Stimulated activated CD8-positive, alpha-beta memory T cell treated with anti-CD3 and anti-CD28 coated beads, Interleukin-7, amount 100 ng/mL, for 4 hours (primary cell): ENCODE measurements at places on chromosomes 1 and 21.

GRCh38 chr1:87058343-87058649 is 143.9 kb downstream of the HS2ST1 start:
- DNase-seq = no peak

DNA sequence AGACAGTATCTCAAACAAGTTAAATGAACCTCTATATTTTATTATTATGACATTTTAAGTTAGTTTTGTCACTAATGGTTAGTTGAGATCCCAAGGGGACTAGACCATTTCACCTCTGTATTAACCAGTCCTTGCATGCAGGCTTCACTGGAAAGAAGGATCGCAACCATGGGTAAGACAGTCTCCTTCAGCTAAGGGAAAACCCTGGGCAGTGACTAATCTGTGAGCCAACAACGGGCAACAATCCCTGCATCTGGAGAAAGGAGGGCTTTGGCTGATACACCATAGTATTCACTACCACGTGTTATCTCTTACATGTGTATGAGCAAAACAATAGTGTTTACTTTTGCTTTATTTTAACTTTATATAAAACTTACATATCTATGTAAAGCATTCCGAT is 708.8 kb upstream of the CHRM3 start:
- DNase-seq = no peak

DNA sequence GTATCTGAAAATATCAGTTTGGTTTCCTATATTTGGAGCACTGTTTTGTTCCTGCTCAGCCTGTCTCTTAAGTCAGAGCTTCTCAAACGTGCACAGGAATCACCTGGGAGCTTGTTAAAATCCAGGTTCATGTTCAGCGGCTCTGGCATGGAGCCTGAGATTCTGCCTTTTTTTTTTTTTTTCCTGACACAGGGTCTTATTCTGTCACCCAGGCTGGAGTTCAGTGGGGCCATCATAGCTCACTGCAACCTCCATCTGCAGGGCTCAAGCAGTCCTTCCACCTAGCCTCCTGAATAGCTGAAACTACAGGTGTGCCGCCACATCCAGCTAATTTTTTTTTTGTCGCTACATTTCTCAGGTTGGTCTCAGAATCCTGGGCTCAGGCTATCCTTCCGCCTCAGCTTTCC is 12.2 kb upstream of the SELENON start:
- no peak for DNase-seq

DNA sequence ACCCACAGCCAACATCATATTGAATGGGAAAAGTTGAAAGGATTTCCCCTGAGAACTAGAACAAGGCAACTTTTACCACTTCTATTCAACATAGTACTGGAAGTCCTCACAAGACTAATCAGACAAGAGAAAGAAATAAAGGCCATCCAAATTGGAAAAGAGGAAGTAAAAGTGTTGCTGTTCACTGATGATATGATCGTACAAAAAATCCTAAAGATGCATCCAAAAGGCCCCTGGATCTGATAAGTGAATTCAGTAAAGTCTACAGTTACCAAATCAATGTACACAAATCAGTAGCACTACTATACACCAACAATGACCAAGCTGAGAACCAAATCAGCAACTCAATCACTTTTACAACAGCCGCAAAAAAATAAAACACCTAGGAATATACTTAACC is 28.3 kb downstream of the RAB3GAP2 start:
- no peak for DNase-seq

GRCh38 chr1:230867101-230867902 is 1.0 kb downstream of the C1orf198 start:
- no peak for DNase-seq

DNA sequence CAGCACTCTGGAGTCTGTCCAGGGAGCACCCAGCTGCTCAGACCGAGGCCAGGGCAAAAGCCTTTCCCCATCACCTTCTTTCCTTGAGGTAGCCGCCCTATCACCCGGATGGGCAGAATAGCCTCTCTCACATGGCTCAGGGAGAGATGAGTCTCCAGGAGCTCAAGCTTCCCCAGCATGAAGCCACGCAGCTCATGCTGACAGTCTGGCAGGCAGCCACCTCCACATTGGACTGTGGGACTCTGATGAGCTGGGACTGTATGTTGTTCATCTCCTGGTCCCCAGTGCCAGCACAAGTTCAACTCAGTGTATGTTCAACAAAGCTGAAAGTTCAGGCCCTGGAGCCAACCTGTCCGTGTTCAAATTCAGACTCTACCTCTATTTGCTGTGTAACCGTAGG is 75.2 kb upstream of the ZC3H12A start:
- DNase-seq = no peak

GRCh38 chr1:167909691-167910180 is 4.2 kb downstream of the ADCY10 start:
- no peak for DNase-seq

GRCh38 chr1:47646676-47647075 is 208.8 kb downstream of the FOXD2 start:
- no peak for DNase-seq

DNA sequence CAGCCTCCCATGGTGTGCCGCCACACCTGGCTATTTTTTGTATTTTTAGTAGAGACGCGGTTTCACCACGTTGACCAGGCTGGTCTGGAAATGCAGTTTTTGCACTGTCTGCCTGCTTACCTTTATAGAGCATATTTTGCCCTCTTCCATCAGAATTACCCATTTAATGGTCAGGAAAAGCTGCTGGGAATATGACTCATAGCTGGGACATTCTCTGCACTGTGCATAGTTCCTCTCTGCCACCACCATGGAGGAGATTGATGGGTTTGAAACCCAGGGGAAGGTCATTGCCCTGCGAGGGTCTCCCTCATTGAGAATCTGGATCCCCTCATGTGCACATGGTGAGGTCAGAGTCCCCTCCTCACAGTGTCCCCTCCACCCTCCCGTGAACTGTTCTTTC is 32.1 kb downstream of the MX1 start:
- DNase-seq = no peak

- DNase-seq = peak; percentile 56
Measured at GRCh38 chr1:222634180-222635013, 16.5 kb downstream of the MIA3 start.

DNA sequence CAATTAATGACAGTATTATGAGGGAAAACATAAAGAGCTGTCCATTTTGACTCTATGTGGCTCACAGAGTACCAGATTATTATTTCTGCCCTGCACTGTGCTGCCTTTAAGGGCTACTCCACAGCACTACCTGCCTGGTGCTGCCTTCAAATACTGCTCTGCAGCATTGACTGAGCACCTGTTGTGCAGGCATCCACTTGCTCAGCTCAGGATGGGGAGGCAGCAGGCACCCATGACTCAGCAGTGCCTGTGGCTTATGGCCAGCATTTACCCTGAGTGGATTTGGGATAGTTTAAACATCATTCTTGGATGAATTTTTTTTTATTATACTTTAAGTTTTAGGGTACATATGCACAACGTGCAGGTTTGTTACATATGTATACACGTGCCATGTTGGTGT is 953 bp upstream of the KPRP start:
- DNase-seq = no peak

DNA sequence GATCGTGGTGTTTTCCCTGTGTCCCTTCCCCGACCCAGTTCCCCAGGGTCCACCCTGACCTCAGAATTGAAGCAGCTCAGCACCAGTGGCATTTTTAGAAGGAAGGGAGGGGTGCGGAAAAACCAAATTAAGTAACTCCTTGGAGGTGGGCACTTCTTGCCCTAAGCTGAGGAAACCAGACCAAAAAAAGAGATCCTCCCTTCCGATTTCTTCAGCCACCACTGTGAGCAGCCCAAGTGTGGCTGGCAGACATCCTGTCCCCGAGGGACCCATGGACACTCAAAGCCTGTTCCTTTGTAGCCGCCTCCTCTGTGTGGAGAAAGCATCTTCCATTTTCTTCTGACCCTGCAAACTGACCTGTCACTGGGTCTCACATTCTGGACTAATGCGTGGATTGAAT is 31.3 kb downstream of the KIRREL1 start:
- no peak for DNase-seq

DNA sequence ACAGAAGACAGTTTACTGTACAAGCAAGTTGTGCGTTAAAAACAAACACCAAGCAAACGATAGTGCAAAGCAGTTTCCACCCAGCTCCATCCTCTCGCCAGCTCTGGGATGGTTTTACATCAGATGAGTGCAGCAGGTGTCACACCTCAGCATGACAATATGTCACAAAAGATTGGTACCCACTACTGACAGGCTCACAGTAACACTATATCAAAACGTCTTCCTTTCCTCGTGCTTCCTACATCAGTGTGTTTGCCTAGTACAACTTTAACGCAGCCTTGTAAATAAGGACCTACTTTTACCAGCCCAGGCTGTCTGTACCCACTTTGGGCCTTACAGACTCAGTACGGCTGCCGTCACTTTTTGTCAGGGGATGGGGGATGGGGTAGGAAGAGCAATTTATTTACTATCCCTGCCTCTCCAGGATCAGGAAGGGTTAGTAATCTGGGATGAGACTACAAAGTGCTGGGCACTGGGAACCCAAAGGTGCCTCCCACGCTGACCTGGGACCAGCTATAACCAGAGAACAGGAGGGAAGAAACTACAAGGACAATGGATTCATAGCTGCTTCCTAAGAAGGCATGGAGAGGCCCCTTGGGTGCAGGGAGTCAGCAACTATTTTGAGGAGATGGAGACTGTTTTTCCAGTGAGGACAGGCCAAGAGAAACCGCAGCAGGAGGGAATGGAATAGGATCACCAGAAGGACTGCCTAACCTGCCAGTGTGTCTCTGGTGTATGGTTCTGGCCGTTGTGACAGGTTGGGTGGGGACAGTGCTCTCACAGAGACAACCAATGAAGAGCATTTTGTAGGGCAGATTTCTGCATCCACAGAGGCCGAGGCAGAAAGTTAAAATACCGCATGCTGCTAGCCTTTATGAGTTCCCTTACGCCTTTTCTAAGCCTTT is 30.2 kb downstream of the RUNX3 start:
- DNase-seq = no peak

- no peak for DNase-seq
Measured at GRCh38 chr1:165073185-165074007, 283.1 kb downstream of the LMX1A start.

- no peak for DNase-seq
Measured at GRCh38 chr1:18198260-18198659, 90.7 kb downstream of the IGSF21 start.
